ENCODE measurements at places on chromosomes 6 and 20.
A peak's percentile ranks its signal among the peaks of the same experiment; 100 is the strongest.

GRCh38 chr6:37783025-37783855 lies 36.3 kb upstream of the ZFAND3 start:
- DNase-seq: no peak

GRCh38 chr20:57682184-57683101 lies 27.4 kb downstream of the PMEPA1 start:
- DNase-seq: no peak

DNA sequence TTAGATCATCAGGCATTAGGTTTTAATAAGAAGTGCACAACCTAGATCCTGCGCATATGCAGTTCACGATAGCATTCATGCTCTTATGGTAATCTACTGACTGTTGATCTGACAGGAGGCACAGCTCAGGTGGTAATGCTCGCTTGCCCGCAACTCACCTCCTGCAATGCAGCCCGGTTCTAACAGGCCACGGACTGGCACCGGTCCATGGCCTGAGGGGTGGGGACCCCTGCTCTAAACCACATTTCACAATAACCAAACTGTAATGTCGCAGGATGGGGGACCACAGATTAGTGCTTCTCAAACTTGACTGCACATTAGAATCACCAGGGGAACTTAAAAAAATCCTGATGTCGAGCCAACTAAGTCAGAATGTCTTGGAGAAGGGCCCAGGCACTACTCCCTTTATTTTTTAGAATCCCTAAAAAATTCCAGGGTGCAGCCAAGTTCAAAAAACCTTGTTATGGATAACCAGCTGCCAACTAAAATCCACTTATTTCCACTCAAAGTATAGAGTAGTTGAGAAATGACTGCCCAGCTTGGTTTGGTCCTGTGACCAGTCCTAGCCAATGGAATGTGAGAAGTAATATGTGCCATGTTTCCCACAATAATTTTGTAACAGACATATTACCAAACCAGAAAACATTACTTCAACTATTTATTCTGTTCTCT lies 3.1 kb downstream of the SHPRH start:
- DNase-seq: peak; percentile 10

- no peak for DNase-seq
These were observed 38.7 kb downstream of the NCOA7 start for GRCh38 chr6:125829433-125829832.

- no peak for DNase-seq
These were observed 119.4 kb downstream of the RFPL4B start for GRCh38 chr6:112466373-112467151.

- DNase-seq: no peak
These were observed 85.7 kb downstream of the C6orf118 start for GRCh38 chr6:165223736-165224135.

DNA sequence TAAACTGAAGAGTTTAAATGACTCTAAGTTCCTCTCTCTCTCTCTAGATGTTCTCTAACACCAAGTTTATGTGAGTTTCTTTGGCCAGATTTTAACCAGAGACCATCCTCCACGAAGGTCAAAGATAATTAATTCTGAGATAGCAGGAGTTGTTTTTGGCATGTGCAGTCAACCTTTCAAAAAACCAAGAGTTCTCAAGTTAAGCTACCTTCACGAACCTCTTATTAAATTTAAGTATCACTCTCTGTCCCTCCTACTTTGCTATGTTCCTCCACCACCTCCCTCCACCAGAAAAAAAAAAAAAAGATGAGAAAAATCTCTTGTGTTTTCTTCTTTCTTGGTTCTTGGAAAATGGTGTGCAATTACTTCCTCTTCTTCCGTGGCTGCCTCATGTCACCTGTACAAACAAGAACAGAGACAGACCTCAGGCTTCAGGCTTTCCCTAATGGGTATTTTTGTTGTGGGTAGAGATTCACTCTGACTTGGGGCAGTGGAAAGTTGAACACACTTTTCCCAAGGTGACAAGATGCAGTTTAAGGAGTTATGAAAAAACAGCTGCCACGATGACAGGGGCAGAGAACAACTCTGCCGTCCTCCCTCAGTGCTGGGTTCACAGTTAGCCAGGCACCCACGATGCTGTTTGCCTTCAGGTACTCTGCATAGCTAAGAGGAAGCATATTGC lies 64.3 kb downstream of the ADTRP start:
- no peak for DNase-seq

- no peak for DNase-seq
These were observed 485 bp downstream of the TGIF2 start for GRCh38 chr20:36573798-36574365.

- no peak for DNase-seq
These were observed 221.9 kb upstream of the QKI start for GRCh38 chr6:163192591-163192990.

DNA sequence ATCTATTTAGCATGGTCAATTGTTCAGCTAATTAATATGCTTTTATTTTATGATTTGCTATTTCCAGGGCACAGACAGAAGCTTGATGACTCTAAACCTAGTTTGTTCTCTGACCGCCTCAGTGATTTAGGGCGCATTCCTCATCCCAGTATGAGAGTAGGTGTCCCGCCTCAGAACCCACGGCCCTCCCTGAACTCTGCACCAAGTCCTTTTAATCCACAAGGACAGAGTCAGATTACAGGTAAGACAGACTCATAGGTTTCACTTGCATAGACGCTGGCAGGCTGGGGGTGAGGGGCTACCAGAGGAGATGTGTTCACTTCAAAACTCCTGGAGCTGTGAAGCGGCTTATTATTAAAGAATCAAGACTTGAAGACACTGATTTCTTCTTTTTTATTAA lies 114.1 kb upstream of the SUPT3H start:
- DNase-seq: no peak

GRCh38 chr6:168934660-168935627 lies 318.7 kb downstream of the THBS2 start:
- DNase-seq: no peak

DNA sequence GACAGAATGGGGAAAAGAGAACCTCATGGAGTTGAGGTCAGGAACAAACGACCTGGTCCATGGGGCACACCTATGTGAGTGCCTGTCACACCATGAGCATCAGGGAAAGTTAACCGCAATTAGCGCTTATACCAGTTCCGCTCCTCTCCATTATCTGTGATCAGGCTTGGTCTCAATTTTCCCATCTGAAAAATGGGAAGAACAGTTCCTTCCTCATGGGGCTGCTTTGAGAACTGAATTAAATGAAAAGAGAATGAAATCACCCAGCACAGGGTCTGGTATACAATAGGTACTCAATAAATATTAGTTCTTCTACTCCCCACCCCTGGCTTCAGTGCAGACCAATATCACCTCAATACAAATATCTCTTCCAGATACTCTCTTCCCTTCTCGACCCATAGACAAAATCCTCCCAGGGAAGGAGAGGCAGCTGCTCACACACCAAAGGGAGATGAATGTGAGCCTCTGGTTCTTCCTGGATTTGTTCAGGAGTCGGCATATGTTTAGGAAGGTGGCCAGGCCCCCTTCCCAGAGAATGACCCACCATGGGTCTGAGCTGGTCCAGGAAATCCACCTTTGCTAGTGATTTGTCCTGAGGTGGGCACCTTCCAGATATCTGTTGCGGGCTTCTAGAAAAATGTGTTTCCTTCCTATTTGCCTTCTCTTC lies 2.4 kb upstream of the PTGIS start:
- DNase-seq: no peak

DNA sequence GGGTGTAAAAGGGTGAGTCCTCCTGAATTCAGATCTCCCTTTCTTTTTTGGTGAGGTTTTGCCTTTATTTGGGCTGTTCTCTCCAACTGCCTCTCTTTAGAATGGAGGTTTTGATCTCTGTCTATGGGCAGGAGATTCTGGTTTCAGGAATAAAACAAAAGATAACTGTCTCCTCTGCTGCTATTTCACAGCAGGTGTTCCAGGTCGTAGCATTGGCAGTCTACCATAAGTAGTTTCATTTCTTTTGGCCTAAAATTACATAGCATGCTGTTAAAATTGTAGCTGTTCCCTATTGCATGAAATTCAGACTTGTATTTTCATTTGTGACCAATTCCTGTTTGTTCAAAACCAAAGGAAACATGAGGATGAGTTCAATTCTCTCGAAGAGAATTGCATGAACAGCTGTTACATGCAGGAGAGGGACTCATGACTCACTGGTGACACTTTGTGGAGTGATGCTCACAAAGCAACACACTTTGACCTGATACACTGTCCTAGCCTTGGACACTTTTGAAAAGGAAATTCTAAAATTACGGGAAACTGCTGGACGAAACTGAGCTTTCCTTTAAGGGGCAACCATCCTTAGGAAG lies 76.8 kb upstream of the SIRPG start:
- no peak for DNase-seq

- DNase-seq: no peak
These were observed 11.9 kb downstream of the SLX4IP start for GRCh38 chr20:10447028-10447427.

DNA sequence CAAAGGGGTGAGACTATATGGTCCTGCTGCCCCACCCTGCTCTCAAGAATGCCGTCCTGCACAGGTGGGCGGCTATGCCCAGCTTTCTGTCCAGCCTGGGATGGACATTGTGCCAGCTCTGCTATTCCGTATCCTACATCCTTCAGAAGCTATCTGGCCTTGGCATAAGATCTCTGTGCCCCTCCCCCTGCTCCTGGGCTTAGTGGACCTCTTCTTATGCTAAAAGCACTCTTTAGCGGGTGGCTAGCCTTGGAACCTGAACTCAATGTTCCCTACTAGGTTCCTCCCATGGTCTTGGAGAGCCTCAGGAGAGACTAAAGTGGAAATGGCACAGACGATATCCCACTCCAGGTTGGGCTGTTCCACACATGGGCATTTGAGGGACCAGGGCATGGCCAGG lies 22.5 kb downstream of the SCUBE3 start:
- no peak for DNase-seq

- DNase-seq: peak; percentile 34
These were observed 24.6 kb downstream of the RIPOR2 start for GRCh38 chr6:24910961-24911725.

DNA sequence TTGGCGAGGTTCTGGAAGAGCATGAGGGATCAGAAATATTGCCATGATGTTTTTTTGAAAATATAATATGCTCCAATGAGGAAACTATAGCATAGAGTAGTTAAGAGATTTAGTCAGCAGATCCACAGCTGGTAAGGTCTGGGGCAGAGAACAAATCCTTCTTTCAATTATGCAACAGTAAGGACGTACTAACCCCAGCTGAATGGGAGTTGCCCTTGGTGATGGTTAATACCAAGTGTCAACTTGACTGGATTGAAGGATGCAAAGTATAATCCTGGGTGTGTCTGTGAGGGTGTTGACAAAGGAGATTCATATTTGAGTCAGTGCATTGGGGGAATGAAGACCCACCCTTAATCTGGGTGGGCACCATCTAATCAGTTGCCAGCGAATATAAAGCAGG lies 745.5 kb upstream of the NRSN1 start:
- no peak for DNase-seq

- no peak for DNase-seq
These were observed 1684.7 kb downstream of the HACE1 start for GRCh38 chr6:103175056-103175455.

GRCh38 chr6:144758602-144759001 lies 473.5 kb downstream of the UTRN start:
- DNase-seq: no peak

DNA sequence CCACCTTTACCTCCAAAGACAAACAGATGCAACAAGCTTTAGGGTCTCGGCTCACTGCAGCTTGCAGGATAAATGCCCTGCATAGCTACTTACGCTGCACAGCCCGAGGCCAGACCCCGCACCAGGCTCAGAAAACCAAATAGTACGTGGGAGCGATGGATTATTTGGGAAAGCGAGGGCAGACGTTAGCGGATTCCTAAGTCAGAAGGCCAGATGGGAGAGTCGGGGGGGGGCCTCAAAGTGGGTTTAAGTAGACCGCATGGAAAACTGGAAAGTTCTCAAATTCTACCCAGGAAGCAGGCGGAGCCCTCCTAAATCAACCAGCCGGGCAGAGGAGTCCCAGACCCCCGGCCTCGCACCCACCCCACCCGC lies 382 bp downstream of the SFT2D1 start:
- DNase-seq: no peak

Measured in tibial nerve (tissue), 4 donors.